Chondrocyte (in vitro differentiated cells): ENCODE measurements at places on chromosomes 5 and 9. TPM values are rescaled to one million over a fixed set of nuclear protein-coding genes. Genes with fewer than 3 reads are reported as not detected.
A peak's percentile ranks its signal among the peaks of the same experiment; 100 is the strongest.

GRCh38 chr5:145946112-145946861, 9.9 kb downstream of the SH3RF2 start:
- no peak overlapping the region for H3K4me3 ChIP-seq
- no peaks in the 10 kb centered on the region for H3K27me3 ChIP-seq
- peaks cover 17% of the 10 kb centered on the region for H3K4me1 ChIP-seq

PLEKHG4B gene
- total RNA-seq = 1.4 to 10.2 TPM (median 2.0 TPM) in 3 replicates

GRCh38 chr5:170745481-170746071, 37.9 kb upstream of the GABRP start:
- peaks cover 2% of the 10 kb centered on the region for H3K27me3 ChIP-seq
- DNase-seq = peak; percentile 79
- peaks cover 28% of the 10 kb centered on the region for H3K4me1 ChIP-seq
- peak overlapping the region; percentile 65 for H3K27ac ChIP-seq

WNK2 gene
- total RNA-seq = 0.44 to 3.3 TPM (median 2.3 TPM) in 3 replicates

GRCh38 chr5:34533582-34534522, 122.3 kb upstream of the RAI14 start:
- H3K4me1 ChIP-seq = peaks cover 83% of the 10 kb centered on the region
- peak overlapping the region; percentile 98 for H3K27ac ChIP-seq
- no peaks in the 10 kb centered on the region for H3K27me3 ChIP-seq

LRRTM2 gene
- total RNA-seq = 0.19 TPM in 1 of 3 replicates, not detected in the others

DNA sequence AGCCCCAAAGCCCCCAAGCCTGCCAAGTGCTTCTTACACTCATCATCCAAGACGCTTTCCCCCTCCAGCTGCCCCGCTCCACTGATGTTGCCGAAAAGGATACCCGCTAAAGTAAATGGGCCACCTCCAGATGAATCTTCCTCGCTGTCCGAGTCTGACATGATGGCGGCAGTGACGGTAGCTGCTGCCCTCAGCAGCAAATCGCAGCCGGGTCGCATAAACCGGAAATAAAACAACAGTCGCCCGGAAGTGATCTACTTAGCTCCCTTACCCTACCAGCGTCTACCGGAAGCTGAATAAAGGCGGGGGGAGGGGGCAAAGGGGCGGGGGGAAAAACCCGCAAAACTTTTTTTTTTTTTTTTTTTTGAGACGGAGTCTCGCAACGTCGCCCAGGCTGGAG, at the start of gene TAF1L:
Gene TAF1L (minus strand): TSS at position 308 of the 400 bp plus-strand sequence. CDS start 90 bp downstream, at position 218.
- no peak within 1 kb of the TSS for H3K4me3 ChIP-seq

DNA sequence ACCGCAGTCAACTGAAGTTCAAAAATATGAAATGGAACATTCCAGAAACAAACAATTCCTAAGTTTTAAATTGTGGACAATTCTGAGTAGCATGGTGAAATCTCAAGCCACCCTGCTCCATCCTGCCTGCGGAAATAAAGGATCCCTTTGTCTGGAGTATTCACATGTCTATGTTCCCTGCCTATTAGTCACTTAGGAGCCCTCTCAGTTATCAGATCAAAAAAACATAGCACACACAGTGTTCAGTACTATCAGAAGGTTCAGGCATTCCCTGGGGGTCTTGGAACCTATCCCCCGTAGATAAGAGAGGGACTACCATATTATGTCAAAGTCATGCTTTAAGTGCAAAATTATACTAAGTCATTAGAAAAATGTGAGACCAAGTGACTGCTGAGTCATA, 300.8 kb downstream of the SEMA5A start:
- peaks cover 25% of the 10 kb centered on the region for H3K4me1 ChIP-seq
- peaks cover 4% of the 10 kb centered on the region for H3K36me3 ChIP-seq
- peak overlapping the region; percentile 8 for H3K27ac ChIP-seq
- no peak overlapping the region for H3K4me3 ChIP-seq
- H3K27me3 ChIP-seq = no peaks in the 10 kb centered on the region
- DNase-seq = no peak

DNA sequence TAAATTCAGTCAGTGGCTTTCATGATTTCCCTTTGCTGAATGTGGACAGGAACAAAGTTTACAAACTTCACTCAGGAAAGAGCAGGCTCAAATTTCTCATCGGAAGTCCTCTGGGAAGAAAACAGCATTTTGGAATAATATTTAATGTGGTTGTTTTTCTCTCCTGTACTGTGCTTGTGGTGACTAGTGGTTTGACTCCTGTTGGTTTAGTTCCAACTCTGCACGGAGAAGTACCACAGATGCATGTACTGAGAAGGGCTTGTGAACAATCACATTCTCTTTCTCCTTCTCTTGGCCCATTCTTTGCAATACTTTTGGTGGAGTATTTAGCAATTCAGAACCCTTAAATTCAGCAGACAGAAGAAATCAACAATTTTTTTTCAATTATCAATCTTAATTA, 13.3 kb downstream of the MPDZ start:
- H3K4me3 ChIP-seq = peak overlapping the region; percentile 30
- peaks cover 52% of the 10 kb centered on the region for H3K4me1 ChIP-seq
- H3K36me3 ChIP-seq = no peaks in the 10 kb centered on the region
- peak overlapping the region; percentile 52 for H3K27ac ChIP-seq
- no peak for DNase-seq

C9orf153 gene
- total RNA-seq = 0.48 TPM in 1 of 3 replicates, not detected in the others

- no peak for DNase-seq
- peaks cover 8% of the 10 kb centered on the region for H3K4me1 ChIP-seq
Observed at GRCh38 chr5:31334061-31334860, 140.8 kb downstream of the CDH6 start.

DNA sequence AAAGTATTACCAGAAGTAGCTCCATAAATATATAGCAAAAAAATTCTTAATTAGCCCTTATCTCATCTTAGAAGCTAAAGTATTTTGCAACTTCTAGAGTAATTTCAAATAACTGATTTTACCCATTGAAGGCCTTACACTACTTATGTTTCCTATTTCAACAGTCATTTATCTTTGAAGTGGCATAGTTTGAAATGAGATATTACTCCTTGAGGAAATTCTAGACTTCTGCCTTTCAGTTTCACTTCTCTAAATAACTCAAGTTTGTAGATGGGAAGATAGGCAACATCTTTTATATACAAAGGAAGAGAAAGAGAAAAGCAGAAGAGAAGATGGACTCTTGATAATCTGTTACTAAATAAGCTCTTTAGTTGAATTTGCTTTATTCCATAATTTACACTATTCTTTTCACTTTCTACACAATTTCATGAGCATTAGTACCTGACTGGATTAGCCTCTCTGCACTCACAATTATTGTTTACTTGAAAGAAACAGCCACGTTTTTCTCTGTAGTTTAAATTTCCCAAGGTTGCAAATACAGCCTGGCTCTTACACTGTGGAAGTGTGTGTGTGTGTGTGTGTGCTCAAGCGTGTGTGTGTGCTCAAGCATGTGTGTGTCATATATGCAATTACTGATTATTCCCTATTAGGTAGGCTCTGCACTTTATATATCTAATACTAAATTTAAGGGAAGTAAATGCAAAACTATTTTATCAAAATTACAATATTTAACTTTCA, 60.6 kb upstream of the EMB start:
- no peak overlapping the region for H3K4me3 ChIP-seq
- H3K36me3 ChIP-seq = no peaks in the 10 kb centered on the region
- H3K27me3 ChIP-seq = peaks cover 14% of the 10 kb centered on the region
- no peak overlapping the region for H3K27ac ChIP-seq
- no peak for DNase-seq

SPDL1 gene
- total RNA-seq = 21.4 to 42.1 TPM (median 22.3 TPM) in 3 replicates

DNA sequence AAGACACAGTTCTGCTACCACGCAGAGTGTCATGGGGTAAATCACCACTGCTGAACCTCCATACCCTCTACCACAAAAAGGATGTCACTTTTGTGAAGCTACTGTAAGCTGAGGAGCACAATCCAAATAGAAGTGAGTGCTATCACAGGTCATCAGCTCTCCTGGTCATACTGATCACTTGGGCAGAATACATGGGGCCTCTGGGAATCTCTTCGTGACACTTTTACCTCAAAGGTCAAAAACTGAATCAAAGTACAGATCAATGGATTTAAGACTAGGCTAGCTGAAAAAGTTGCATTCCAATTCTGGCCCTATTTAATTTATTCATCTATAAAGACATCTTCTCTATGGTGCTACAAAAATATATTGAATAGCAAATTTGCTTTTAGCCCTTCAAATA, 115.5 kb downstream of the MPDZ start:
- H3K27ac ChIP-seq = no peak overlapping the region
- no peak overlapping the region for H3K4me3 ChIP-seq
- no peaks in the 10 kb centered on the region for H3K4me1 ChIP-seq
- H3K27me3 ChIP-seq = no peaks in the 10 kb centered on the region
- no peak for DNase-seq
- peaks cover 10% of the 10 kb centered on the region for H3K36me3 ChIP-seq

SPEF2 gene
- total RNA-seq = 3.1 to 5.1 TPM (median 3.8 TPM) in 3 replicates

DNA sequence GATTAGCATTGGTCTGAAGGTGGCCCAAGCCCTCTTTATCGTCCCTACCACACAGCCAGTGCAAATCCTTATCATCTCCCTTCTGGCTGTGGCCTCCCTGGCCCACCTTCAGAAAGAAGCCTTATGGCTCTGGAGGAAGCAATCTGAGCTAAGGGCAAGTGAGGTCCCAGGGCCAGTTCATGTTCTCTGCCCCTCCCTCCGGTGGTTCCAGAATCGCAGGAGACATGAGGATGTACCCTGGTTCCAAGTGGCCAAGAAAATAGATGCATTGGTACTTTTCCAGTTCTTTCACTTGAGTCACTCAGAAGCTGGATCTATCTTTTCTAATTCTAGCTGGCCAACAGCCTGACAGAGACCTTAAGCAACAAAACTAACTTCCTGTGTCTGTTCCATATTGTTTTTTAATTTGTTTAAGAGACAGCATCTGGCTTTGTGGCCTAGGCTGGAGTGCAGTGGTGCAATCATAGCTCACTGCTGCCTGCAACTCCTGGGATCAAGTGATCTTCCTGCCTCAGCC, 60.7 kb downstream of the LHFPL2 start:
- no peak for DNase-seq
- peaks cover 52% of the 10 kb centered on the region for H3K4me1 ChIP-seq
- peak overlapping the region; percentile 17 for H3K27ac ChIP-seq
- peaks cover 13% of the 10 kb centered on the region for H3K36me3 ChIP-seq
- H3K27me3 ChIP-seq = no peaks in the 10 kb centered on the region

GPRIN1 gene
- 1.7 to 2.9 TPM (median 2.1 TPM) in 3 replicates for total RNA-seq

DNA sequence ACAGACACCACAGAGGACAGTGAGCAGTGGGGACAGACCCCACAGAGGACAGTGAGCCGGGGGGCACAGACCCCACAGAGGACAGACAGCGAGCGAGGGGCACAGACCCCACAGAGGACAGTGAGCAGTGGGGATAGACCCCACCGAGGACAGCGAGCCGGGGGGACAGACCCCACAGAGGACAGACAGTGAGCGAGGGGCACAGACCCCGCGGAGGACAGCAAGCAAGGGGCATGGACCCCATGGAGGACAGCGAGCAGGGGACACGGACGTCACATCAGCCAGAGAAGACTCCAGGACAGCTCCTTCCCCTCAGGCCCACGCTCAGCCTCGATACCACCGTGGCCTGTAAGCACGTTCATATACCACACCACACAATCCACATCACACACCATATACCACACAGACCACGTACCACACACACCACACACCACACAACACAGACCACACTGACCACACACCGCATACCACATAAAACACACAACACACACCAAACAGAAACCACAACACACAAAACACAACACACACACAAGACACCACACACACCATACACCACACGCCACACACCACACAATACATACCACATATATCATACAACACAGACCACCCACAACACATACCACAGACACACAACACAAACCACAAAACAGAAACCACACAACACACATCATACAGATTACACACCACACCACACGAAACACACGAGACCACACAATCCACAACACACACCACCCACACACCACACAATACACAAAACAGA, 5.2 kb upstream of the ZDHHC11 start:
- peaks cover 18% of the 10 kb centered on the region for H3K27me3 ChIP-seq
- no peak for DNase-seq
- no peaks in the 10 kb centered on the region for H3K36me3 ChIP-seq
- no peaks in the 10 kb centered on the region for H3K4me1 ChIP-seq
